ENCODE measurements at places on chromosomes 11 and 22.

DNA sequence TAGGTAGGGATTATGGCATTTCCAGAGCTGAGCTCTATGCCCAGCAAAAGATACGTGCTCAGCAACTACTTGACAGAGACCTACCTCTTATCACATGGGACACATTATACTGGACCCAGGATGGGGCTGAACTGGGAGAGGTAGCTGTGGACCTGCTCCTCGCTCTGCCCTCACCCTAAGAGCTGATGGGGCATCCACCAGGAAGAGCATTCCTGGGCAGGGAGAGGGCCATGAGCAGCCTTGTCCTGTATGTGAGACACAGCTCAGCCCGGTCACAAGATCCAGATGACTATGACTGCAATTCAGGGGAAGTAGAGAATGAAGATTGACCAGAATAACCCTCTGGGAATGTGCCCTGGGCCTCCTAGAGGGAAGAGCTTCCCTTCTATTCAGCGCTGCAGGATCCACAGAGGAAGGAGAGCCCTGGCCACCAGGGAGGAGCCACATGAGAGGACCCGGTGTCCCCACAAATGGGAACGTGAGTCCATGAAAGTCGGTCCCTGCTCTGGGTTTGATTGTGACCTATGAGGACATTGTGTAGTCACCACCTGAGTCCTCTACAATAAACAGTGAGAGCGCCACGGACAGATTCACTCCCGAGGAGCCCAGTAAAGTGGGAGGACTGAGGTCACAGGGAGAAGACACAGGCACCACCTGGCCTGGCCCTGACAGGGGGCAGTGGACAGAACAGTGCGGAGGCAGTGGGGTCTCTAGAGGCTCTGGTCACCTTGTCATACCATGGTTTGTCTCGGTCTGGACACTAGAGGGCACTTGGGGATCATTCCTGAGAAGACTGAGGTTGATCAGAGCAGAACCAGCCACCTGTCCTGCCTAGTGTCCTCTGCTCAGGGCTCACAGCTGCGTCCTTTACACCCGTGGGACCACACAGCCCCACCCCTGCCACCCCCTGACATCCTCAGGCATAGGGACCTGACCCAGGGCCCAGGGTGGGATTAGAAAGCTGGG is 99.5 kb downstream of the ZNF280B start:
- DNase-seq: peak; percentile 54

DNA sequence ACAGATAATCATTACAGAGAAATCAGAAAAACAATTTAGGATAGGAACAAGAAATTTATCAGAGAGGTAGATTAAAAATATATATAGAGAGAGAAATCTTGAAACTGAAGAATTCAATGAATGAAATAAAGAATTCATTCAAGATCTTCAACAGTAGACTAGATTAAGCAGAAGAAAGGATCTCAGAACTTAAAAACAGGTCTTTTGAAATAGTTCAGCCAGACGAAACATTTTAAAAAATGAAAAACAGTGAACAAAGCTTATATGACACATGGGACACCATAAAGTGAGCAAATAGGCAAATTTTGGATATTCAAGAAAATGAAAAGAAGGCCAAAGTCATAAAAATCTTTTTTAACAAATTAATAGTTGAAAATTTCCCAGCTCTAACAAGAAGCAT is 138.8 kb downstream of the CASP12 start:
- no peak for DNase-seq

- DNase-seq: no peak
These were observed 3.2 kb downstream of the DEPDC7 start for GRCh38 chr11:33018840-33019239.

DNA sequence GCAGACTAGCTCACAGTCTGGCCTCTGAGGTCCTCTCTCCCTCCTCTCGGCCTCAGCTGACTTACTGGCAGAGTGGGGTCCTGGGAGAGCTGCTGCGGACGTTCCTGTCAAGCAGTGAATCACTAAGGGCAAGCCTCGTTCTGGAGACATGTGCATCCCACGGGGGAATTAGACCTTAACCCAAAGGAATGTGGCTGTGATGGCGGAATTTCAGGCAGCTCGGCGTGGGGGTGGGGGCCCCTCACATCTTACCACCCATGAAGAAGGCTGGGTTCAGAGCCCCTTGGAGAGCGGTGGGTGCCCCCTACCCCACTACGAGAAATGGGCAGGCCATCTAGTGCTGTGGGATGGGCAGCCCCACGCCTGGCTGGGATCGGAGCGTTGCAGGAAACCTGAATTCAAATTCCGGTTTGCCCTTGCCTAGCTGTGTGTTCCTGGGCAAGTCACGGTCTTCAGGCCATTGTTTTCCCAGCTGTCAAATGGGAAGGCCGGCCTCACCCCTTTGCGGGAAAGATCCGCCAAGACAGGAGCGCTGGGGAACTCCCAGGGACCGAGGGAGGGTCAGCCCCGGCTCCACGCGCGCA is 554 bp downstream of the LRRC32 start:
- DNase-seq: no peak

GRCh38 chr11:74442636-74443035 is 24.7 kb downstream of the KCNE3 start:
- no peak for DNase-seq

DNA sequence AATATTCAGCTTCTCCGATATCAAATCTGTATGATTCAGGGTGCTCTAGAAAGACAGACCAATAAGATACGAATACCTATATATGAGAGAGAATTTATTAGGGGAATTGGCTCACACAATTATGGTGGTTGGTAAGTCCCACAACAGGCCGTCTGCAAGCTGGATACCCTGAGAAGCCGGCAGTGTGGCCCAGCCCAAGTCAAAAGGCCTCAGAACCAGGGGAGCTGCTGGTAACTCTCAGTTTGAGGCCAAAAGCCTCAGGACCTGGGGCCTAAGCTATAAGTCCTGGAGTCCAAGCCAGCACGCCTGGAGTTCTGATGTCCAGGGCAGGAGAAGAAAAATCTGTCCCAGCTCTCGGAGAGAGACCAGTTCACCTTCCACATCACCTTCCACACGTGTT is 318.7 kb downstream of the BRD1 start:
- no peak for DNase-seq

- no peak for DNase-seq
These were observed 64.1 kb downstream of the C11orf87 start for GRCh38 chr11:109486129-109486528.

DNA sequence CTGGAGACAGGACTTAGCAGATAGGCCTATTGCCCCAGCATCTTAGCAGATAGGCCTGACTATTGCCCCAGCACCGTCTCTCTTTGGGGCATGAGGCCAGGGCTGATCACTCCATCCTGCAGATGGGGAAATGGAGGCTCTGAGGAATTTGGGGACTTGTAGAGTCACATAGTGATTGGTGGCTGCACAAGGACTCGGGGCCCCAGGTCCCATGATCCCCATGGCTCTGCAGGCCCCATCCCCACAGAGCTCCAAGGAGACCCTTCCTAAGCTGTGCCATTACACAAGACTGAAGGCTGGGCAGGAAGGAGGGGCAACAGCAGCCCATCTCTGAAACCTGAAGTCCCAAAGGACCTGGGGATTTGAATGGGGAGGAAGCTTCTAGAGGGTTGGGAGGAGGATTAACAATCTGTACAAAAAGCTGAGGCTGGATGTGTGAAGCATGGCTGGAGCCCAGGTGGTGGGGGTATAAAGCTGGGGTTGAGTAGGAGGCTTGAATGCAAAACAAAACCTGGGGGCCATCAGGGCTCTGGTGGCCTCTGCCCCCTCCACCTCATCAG is 1.6 kb downstream of the ARAP1 start:
- peak; percentile 31 for DNase-seq

DNA sequence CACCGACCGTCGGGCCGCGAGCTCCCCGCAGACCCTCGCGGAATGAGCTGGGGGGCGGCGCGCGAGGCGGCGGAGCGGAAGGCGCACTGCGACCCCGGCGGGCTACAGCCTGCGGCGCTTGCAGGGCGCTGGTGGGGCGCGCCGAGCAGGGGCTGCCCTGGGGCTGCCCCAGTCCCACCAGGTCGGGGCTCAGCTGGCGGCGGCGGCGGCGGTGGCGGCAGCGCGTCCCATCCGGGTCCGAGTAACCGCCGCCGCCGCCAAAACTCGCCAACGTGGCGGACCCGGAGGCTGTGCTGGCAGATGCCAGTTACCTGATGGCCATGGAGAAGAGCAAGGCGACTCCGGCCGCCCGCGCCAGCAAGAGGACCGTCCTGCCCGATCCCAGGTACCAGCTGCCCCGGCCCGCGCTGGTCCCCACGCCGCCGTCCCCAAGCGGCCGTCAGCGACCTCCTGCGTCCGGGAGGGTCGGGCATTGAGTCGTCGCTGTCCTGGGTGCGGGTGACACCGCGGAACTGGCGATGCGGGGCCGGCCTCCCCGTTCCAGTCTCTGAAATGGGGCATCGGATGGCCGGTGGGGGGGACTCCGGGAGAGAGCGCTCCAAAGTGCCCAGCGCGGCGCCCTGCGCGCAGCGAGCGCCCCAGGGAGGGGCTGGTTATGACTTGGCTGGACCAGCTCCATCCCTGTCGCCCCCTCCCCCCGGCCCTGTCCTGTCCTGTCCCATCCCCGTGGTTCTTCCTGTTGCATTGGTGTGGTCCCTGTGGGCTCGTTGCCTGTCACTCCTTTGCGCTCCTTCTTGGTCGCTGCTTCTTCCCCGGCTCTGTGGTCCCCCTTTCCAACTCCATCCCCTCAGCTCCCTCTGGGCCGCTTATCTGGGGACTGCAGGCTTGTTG is 63.5 kb downstream of the CRYBB2 start:
- no peak for DNase-seq

- DNase-seq: no peak
These were observed 13.6 kb upstream of the RNH1 start for GRCh38 chr11:520428-521176.

GRCh38 chr11:118226296-118226695 is 1.5 kb upstream of the JAML start:
- no peak for DNase-seq

DNA sequence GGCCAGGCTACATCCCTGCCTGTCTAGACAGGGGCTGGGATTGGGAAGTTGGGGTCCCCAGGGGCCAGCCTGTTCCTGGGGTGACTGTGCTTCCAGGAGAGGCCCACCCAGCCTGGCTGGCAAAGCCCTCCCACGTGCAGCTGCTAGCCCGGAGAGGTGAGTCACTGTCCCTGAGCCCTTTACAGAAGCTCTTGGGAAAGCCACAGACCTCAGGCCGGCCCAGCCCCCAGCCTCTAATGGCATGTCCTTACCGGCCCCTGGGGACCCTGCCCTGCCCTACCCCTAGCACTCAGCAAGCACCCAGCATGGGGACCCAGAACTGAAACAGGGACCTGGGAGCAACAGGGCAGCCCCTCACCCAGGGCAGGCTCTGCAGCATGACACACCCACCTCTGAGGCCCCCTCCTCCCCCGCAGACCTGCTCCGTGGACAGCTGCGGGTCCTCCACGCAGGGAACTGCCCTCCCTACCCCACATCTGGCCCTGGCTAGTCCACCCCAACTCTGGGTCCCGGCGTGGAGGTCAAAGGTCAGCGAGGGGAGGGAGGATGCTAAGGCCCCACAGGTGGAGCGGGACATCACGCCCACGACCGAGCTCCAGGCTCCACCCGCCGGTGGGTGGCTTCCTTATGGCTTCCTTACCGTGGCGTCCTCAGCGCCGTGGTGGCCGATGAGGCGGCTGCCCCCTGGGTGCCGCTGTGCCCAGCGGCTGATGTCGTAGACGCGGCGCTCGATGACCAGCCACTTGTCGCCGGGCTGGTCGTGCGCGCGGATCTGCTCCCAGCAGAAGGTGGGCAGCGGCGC is 615 bp downstream of the FADS3 start:
- peak; percentile 98 for DNase-seq

GRCh38 chr11:111797145-111797581 is 31.0 kb upstream of the PPP2R1B start:
- DNase-seq: peak; percentile 74

GRCh38 chr11:76119032-76119431 is 87.3 kb downstream of the WNT11 start:
- no peak for DNase-seq

DNA sequence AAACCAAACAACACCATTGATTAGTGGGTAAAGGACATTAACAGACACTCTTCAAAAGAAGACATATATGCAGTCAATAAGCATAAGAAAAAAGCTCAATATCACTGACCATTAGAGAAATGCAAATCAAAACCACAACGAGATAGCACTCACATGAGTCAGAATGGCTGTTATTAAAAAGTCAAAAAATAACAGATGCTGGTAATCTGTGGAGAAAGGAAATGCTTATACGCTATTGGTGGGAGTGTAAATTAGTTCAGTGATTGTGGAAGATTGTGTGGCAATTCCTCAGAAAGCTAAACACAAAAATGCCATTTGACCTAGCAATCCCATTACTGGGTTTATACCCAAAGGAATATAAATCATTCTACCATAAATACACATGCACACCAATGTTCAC is 182.6 kb downstream of the TRPC6 start:
- DNase-seq: no peak

- no peak for DNase-seq
These were observed 443.3 kb downstream of the MN1 start for GRCh38 chr22:27358096-27358870.

GRCh38 chr22:44286646-44287045 is 26.1 kb downstream of the SHISAL1 start:
- DNase-seq: no peak

GRCh38 chr11:8814209-8814922 is 96.6 kb upstream of the AKIP1 start:
- no peak for DNase-seq

DNA sequence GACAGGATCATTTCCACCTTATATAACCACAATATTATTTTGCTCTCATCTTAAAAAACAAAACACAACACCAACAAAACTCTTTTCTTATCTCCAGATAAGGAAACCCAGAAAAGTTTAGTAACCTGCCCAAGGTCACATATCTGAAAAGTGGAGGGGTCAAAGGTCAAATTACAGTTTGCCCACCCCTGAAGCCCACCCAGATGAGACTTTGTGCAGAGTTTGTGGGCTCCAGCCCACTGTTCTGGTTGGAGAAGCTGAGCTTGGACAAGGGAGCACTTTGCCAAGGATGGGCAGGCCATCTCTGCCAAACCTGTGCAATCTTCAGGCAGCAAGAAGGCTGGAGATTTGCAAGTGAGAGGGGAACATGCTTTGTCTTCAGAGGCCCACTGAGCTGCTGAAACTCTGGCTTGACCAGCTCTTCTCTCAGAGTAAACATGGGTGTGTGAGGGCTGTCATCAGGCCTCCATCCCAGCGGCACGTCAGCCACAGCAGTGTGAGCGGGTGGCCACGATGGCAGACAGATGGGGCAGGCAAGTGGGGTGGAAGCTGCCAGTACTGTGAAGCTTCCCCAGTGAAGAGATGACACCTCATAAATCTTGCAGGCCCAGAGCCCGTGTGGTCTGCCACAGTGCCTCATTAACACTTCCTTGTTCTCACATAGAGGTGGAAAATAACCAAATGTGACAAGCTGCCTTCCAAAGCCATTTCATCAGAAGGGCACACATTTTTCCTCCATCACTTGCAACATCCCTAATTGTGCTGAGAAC is 111.8 kb downstream of the CCDC81 start:
- peak; percentile 21 for DNase-seq

DNA sequence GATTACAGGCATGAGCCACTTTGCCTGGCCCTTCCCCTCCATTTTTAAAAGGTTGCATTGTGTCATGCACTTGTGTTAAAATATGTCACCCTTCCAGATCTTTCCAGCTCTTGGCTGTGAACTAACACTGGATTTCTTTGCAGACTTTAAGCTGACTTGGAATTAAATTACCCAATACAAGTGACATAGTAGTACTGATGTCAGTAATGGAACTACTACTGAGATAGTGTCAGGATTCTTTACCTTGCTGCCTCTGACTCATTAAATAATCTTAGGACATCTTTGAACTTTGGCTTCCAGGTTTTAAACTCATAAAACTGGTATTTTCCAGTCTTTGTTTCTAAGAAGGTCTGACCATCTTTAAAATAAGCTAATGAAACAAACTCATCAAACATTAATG is 51.8 kb upstream of the OR4B1 start:
- no peak for DNase-seq

GRCh38 chr11:15987046-15987445 is 369.3 kb downstream of the SOX6 start:
- DNase-seq: no peak

All from NB4 (cell line).